GM04504 (cell line): ENCODE measurements at places on chromosomes 4 and X.

- no peak for DNase-seq
Observed at GRCh38 chrX:44621078-44621477, 78.4 kb upstream of the FUNDC1 start.

- DNase-seq = no peak
Observed at GRCh38 chr4:40931238-40931637, 181.5 kb downstream of the NSUN7 start.

GRCh38 chrX:13168269-13168668 lies 123.8 kb upstream of the FAM9C start:
- no peak for DNase-seq

DNA sequence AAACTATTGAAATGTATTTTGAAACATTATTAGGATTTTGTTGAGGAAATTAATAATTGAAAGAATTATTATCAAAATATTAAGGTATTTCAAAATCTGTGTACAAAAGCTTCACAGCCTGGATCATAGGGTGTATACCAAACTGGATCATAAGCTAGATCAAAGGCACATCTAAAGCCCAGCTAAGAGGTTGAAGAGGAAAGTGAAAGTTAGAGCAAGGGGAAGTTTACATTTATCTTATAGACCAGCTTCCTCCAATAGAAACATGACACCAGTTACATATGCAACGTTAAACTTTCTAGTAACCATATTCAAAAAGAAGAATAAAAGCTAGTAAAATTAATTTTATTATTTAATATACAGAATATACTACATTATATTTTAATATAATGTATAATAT lies 227.2 kb upstream of the BMP3 start:
- no peak for DNase-seq

- no peak for DNase-seq
Observed at GRCh38 chrX:15072880-15073279, 197.0 kb downstream of the ASB9 start.

DNA sequence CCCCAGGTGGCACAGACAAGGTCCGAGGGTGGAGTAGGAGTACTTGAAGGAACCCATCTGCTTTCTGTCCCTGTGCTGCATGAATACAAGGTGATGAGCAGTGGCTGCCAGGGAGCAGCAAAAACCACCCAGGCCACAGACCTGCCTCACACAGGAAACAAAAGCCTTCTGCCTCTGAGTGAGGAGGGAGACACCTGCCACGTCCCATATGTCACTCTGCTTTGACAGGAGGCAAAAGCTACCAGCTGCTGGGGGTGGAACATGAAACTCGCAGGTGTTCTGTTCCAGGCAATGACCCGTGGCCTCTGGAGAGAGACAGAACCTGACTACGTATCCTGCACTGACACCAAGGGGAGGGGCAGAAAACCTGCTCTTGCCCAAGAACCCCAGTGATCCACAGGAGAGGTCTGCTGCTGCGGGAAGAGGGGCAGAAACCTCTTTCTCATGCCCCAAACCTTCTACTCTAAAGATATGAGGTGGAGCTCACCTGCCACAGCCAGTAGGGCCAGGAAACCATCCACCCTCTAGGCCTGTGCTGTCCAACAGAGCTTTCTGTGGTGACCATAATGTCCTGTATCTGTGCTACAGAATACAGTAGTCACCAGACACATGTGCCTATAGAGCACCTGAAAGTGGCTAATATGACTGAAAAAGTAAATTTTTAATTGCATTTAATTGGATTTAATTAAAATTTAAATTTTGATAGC lies 172.9 kb downstream of the PRDM5 start:
- no peak for DNase-seq

DNA sequence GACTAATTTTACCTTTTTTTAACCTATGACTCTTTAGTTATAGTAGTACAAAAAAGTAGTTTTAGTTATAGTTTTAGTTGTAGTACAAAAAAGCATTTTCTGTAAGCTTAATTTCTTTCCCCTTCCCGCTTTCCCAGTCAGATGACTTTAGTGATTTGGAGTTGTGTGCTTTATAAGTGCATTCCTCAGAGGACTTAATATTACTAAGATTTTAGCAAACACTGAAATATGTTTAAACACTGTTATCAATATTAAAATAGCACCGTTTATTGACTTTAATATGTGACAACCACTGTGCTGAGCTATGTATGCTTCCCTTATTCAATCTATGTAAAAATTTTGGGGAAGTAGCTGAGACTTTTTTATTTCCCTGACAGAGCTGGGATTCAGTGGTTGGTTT lies 22.8 kb downstream of the GUF1 start:
- no peak for DNase-seq

DNA sequence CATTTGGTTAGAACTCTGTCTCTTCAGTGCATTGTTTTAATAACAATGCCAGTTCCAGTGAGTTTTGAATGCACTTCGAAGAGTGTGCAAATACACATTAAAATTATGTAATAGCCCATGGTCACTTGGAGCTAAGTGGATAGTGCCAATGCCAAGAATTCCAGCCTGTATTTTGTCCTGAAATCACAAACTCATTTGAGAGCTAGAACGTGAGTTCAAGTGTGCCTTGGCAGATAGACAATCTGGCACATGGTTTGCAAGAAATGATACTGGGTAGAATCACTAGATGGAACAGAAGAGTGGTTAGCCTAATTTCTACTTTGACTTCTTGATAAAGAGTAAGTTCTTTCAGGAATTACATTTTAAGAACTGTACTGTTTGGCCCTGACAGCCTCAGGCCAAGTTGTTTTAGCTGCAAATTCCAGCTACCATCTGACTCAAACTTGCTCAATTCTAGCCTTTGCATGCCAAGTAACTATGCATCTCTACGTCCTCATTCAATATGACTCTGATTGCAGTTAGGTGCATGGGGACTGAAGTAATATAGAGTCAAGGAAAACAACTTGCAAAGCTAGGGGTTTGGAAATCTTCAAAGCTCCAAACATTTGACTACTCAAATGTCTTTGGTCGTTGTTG lies 131.9 kb upstream of the SMIM31 start:
- no peak for DNase-seq
